ENCODE measurements at places on chromosomes 5 and 9.

DNA sequence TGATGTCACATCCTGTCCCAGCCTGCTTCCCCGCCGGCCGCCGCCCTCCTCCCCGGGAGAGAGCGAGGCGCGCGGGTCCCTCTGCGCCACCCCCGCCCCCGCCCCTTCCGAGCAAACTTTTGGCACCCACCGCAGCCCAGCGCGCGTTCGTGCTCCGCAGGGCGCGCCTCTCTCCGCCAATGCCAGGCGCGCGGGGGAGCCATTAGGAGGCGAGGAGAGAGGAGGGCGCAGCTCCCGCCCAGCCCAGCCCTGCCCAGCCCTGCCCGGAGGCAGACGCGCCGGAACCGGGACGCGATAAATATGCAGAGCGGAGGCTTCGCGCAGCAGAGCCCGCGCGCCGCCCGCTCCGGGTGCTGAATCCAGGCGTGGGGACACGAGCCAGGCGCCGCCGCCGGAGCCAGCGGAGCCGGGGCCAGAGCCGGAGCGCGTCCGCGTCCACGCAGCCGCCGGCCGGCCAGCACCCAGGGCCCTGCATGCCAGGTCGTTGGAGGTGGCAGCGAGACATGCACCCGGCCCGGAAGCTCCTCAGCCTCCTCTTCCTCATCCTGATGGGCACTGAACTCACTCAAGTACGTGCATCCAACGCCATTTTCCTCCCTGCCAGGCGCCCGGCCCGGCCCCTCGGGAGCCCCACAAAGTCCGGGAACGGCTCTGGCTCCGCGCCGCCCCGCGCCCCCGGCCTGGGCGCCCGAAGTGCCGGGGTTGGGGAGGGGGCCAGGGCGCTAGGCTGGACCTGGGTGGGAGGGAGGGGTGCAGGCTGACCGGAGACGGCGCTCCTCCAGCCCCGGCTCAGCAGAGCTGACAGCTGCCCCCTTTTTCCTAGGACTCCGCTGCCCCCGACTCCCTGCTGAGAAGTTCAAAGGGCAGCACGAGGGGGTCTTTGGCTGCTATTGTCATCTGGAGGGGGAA lies 12.0 kb upstream of the OLFM1 start:
- peak; percentile 95 for DNase-seq

GRCh38 chr9:112241491-112241890 lies 66.4 kb upstream of the SUSD1 start:
- no peak for DNase-seq

GRCh38 chr9:1939926-1940368 lies 75.2 kb upstream of the SMARCA2 start:
- DNase-seq: peak; percentile 37

DNA sequence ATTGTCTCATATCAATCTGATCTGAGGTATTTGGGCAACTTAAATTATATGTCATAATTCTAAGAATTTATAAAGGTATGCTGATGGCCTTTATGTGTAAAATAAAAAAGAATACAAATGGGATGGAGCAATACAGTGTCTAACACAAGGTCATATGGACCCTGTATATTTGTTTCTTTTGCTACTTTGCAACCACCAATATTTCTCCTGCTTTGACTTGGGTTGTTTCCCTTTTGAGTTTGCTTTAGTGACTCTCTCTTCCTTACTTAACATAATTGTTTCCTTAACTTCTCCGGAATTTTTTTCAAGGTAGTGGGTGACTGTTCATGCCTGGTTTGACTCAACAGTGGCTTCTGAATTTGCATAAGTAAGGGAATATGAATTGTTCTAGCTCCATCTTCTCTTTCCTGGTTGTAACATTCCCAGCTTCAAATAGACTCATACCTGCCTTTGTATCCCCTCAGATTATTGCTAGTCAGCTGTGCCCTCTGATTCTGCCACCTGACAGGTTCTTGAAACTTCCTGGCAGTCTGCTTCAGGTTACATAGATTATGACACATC lies 30.2 kb upstream of the ANXA1 start:
- no peak for DNase-seq

DNA sequence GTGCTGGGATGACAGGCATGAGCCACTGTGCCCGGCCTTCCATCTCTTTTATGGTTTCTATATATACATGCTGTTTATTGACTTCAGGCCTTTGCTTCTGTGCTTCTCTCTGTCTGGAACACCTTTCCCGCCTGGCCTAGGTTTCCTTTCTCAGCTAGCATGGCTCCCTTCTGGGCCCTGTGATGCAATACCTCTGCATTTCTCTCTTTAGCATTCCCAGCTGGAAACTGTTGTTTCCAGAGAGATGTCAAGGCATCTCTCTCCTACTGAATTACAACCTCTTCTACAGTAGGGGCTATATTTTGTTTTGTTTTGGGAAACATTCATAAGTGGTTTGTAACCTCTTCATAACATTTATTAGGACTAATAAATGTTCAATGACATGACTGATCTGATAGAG lies 57.1 kb downstream of the RPS23 start:
- DNase-seq: no peak

- no peak for DNase-seq
These were observed 66.8 kb downstream of the APBA1 start for GRCh38 chr9:69605406-69605805.

GRCh38 chr9:2837915-2838314 lies 6.0 kb downstream of the PUM3 start:
- DNase-seq: no peak

DNA sequence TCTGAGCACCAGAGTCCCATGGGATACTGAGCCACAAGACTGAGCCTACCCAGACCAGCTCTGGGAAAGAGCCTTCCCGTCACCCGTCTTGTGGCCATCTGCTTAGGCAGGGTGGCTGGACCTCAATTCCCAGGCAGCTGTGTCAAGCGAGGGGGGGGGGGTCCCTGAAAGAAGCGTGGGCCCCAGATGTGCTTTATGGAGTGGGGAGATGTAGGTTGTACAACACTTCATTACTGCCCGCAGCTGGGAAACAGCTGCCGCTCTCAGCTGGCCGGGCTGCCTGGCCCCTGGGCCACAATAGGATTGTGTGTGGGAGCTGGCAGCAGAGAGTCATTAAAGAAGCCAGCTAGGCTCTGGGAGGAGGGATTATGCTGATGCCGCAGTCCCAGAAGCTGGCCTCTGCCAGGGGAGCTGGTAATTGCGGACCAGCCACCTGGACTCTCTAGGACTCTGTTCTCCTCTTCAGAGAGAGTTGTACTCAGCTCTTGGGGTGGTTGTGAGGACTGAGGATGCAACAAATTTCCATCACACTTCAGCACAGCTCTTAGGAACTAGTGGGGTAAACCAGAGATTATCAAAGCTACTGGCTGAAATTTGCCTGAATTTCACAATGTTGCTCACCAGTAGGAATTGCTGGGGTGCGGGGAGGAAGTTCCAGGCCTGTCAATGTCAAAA lies 145.4 kb downstream of the GADD45G start:
- peak; percentile 24 for DNase-seq

DNA sequence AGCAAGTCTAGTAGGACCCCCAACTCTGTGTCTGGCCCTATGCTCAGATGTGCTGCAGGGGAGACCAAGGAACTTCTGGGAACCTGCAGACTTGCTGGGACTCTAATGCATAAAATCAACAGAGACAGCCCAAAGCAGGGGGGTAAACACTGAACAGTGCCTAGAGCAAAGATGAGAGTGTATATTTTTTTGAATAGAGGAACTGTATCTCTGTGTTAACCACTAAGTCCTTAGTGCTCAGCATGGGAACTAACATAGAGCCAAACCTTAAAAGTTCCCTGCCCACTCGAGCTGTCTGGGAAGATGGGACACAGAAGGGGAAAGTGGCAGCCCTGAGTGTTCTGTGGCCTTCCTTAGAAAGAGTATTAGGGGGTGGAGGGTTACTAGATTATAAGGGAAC lies 51.9 kb downstream of the C5orf15 start:
- DNase-seq: no peak

- DNase-seq: no peak
These were observed 49.4 kb downstream of the GGTA1 start for GRCh38 chr9:121450241-121450640.

DNA sequence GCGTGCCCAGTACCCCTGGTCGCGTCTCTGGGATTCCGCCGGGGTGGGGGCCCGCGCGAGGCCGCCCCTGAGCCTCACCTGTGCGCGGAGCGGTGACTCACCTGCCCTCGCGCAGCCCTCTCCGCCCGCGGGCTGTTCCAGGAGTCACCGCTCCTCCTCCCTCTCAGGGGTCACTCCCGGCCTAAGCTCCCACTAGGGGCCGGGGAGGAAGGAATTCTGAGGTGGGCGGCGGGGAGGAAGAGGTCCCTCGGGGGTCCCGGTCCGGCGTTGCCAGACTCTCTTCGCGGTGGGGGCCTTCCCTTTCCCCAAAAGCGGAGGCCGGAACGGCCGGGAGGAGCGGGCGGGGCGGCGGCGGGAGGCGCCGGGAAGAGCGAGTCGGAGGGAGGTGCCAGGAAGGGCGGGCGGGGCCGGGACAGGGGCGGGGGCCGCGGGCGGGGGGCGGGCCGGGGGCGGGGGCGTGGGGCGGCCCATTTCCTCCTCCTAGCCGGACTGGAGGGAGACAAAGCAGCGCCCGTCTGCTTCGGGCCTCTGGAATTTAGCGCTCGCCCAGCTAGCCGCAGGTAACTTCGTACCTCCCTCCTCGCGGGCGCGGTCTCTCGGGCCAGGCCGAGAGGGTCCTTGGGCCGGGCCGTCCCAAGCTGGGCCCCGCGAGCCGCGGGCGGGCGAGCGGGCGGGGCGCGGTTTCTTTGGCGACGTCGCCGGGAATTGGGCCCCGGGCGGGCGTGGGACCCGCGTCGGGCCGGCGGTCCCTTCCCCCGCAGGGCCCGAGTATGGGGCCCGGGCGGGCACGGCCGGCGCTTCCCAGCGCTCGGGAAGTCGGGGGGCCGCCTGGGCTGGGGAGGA lies at the start of gene CTNNA1:
CTNNA1 (plus strand) TSS at position 475 of the 843 bp plus-strand sequence. CDS start 28,500 bp downstream, outside the sequence.
- peak; percentile 43 for DNase-seq

- no peak for DNase-seq
These were observed 32.3 kb downstream of the TGFBR1 start for GRCh38 chr9:99137225-99137624.

GRCh38 chr5:125657936-125658335 lies 765.3 kb upstream of the GRAMD2B start:
- no peak for DNase-seq

- no peak for DNase-seq
These were observed 31.7 kb upstream of the TRIM14 start for GRCh38 chr9:98150721-98151120.

- DNase-seq: no peak
These were observed 238.7 kb downstream of the NFIB start for GRCh38 chr9:14075218-14075617.
